Uterus (tissue), 4 donors: ENCODE measurements at places on chromosomes 13 and 19.

GRCh38 chr13:37410316-37410715 lies 188.3 kb downstream of the POSTN start:
- no peak for DNase-seq

GRCh38 chr13:64755961-64756360 lies 2474.2 kb downstream of the PCDH9 start:
- no peak for DNase-seq

- no peak for DNase-seq
Observed at GRCh38 chr19:18424890-18425514, 5.8 kb downstream of the SSBP4 start.

- DNase-seq: no peak
Observed at GRCh38 chr19:52415711-52416110, 13.2 kb upstream of the ZNF534 start.
